ENCODE measurements at places on chromosomes 4 and X. TPM values are rescaled to one million over a fixed set of nuclear protein-coding genes. Genes with fewer than 3 reads are reported as not detected.

SMR3B gene
- total RNA-seq: not detected

TENT5D gene
- total RNA-seq: 0.12 TPM

NPNT gene
- total RNA-seq: 1.1 TPM

ETDA gene
- total RNA-seq: not detected
